Activated naive CD8-positive, alpha-beta T cell treated with anti-CD3 and anti-CD28 coated beads, Interleukin-2, amount 10 ng/mL, durations not matched to agents 7 days and 5 days (primary cell): ENCODE measurements at places on chromosomes 2 and 18. TPM values are rescaled to one million over a fixed set of nuclear protein-coding genes. Genes with fewer than 3 reads are reported as not detected.

The SCN9A gene
- not detected for total RNA-seq

GRCh38 chr2:150705767-150706166 lies 218.3 kb upstream of the RND3 start:
- no peak overlapping the region for H3K4me3 ChIP-seq
- H3K4me1 ChIP-seq, result no peaks in the 10 kb centered on the region
- no peak for DNase-seq
- H3K36me3 ChIP-seq, result no peaks in the 10 kb centered on the region
- no peak overlapping the region for H3K27ac ChIP-seq

- H3K27me3 ChIP-seq, result peaks cover 16% of the 10 kb centered on the region
- DNase-seq, result no peak
- H3K4me3 ChIP-seq, result no peak overlapping the region
- H3K36me3 ChIP-seq, result no peaks in the 10 kb centered on the region
- no peak overlapping the region for H3K27ac ChIP-seq
Measured at GRCh38 chr18:24491927-24492834, 31.7 kb downstream of the HRH4 start.

The DSC2 gene
- total RNA-seq, result not detected

DNA sequence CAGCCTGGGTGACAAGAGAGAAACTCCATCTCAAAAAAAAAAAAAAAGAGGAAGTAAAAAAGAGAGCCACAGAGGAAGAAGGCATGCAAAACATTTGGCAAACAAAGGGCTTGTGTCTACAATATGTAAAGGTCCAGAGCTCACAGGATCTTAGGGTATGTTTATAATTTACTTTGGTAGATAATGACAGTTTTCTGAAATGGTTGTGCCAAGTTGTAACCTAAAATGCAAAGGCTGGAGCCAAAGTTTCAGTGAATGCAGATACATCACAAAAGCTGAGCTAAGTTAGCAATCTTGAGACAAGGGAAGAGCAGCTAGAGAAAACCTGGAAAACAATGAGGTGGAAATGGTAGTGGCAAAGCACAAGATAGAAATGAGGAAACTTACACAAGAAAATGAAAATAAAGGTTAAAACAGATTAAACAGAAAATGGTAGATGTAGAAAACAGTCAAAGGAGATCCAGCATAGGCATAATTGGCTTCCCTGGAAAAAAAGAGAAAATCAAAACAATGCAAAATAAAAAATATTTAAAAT lies 77.5 kb upstream of the HK2 start:
- H3K36me3 ChIP-seq, result peaks cover 3% of the 10 kb centered on the region
- peaks cover 5% of the 10 kb centered on the region for H3K27me3 ChIP-seq
- H3K4me3 ChIP-seq, result no peak overlapping the region
- no peak overlapping the region for H3K27ac ChIP-seq

GRCh38 chr2:174972924-174973323 lies 32.3 kb downstream of the CHN1 start:
- no peak for DNase-seq
- H3K27me3 ChIP-seq, result no peaks in the 10 kb centered on the region
- H3K36me3 ChIP-seq, result no peaks in the 10 kb centered on the region
- no peak overlapping the region for H3K27ac ChIP-seq
- no peak overlapping the region for H3K4me3 ChIP-seq

The FTCDNL1 gene
- 1.7 TPM for total RNA-seq

- H3K4me1 ChIP-seq, result peaks cover 8% of the 10 kb centered on the region
- no peak for DNase-seq
- H3K27ac ChIP-seq, result no peak overlapping the region
- no peaks in the 10 kb centered on the region for H3K36me3 ChIP-seq
Measured at GRCh38 chr2:188291142-188291616, 495 bp upstream of the GULP1 start.

The SLC14A1 gene
- total RNA-seq, result 3.5 TPM

DNA sequence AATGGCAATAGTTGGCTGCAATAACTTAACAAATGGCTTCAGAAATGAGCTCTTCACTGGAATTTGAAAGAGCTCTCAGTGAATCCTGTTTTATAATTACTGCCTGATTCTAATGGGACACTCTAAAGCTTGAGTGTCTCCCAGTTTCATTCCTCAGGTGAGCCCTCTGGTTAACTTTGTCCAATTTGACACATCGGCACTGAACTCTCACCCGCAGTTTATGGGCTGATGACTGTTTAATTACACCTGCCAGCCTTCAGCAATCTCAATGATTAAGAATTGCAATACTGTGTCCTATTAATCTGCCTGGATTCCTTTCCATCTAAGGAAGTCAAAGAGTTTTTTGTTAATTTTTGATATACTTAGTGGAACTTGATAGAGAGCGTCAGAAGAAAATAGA lies 110.7 kb upstream of the NABP1 start:
- no peak for DNase-seq
- peaks cover 41% of the 10 kb centered on the region for H3K4me1 ChIP-seq
- H3K36me3 ChIP-seq, result no peaks in the 10 kb centered on the region
- no peak overlapping the region for H3K27ac ChIP-seq

The NEB gene
- 1.2 TPM for total RNA-seq

DNA sequence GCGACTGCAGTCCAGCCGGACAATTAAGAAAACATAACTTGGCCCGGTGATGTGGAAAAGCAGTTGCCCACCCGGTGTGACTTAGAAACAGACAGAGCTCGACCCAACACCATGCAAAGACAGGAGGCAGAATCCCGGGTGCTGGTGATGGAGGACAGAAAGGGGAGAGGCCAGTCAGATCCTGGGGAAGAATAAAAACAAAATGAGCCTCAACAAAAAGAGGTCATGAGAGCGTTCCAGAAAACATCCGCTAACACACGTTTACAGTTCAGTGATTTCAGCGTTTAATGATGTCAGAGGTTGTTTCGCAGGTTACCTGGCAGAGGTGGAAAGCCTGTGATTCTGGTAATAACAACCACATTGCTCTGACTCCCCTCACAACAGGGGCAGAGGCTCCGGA lies 111.9 kb downstream of the OSR1 start:
- no peak overlapping the region for H3K27ac ChIP-seq
- H3K4me3 ChIP-seq, result no peak overlapping the region
- no peaks in the 10 kb centered on the region for H3K4me1 ChIP-seq

The BCL2 gene
- total RNA-seq, result 121 TPM

DNA sequence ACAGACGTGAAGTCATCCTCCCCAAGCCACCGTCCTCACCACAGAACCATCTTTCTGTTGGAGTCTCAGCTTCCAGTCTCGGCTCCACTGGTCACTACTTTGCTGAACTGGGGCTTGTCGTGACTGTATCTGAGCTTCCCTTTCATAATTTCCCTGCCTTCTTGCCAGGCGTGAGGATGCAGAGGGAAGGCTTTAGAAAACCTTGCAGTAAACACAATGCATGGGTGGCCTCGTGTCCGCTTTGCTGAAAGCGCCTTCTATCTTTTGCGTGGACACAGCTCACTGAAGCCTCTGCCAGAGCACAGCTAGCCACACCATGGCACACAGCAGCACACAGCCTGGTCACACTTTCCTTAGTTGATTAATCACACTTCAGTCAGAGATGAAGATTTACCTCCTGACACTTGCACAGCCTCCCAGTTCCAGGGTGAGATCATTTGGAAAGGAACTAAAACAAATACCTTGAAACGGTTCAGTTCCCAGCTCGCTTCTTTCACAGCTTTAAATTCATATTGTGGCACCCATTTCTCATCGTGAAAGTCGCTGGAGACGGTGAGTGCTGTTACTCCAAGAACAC lies 2.8 kb upstream of the GPR45 start:
- H3K27ac ChIP-seq, result no peak overlapping the region
- H3K27me3 ChIP-seq, result peaks cover 12% of the 10 kb centered on the region
- H3K4me3 ChIP-seq, result no peak overlapping the region

- H3K27ac ChIP-seq, result peak overlapping the region; percentile 43
- DNase-seq, result peak; percentile 78
- H3K36me3 ChIP-seq, result no peaks in the 10 kb centered on the region
- H3K4me1 ChIP-seq, result peaks cover 9% of the 10 kb centered on the region
- H3K27me3 ChIP-seq, result peaks cover 7% of the 10 kb centered on the region
- H3K4me3 ChIP-seq, result no peak overlapping the region
Measured at GRCh38 chr2:231687133-231687852, 21.0 kb upstream of the PTMA start.

- no peaks in the 10 kb centered on the region for H3K4me1 ChIP-seq
- H3K4me3 ChIP-seq, result no peak overlapping the region
- peaks cover 19% of the 10 kb centered on the region for H3K27me3 ChIP-seq
- no peaks in the 10 kb centered on the region for H3K36me3 ChIP-seq
Measured at GRCh38 chr18:80231616-80232015, 15.7 kb downstream of the PARD6G start.

- peaks cover 91% of the 10 kb centered on the region for H3K27me3 ChIP-seq
- peaks cover 19% of the 10 kb centered on the region for H3K4me1 ChIP-seq
- peak; percentile 30 for DNase-seq
- H3K4me3 ChIP-seq, result no peak overlapping the region
- peak overlapping the region; percentile 25 for H3K27ac ChIP-seq
- no peaks in the 10 kb centered on the region for H3K36me3 ChIP-seq
Measured at GRCh38 chr18:57433934-57434535, 1.1 kb upstream of the ONECUT2 start.

- no peaks in the 10 kb centered on the region for H3K27me3 ChIP-seq
- no peaks in the 10 kb centered on the region for H3K36me3 ChIP-seq
- no peak for DNase-seq
- no peak overlapping the region for H3K27ac ChIP-seq
- H3K4me1 ChIP-seq, result peaks cover 4% of the 10 kb centered on the region
- no peak overlapping the region for H3K4me3 ChIP-seq
Measured at GRCh38 chr2:39468579-39469451, 31.7 kb upstream of the MAP4K3 start.

GRCh38 chr2:113124181-113124961 lies 3.0 kb upstream of the IL1RN start:
- DNase-seq, result no peak
- H3K27ac ChIP-seq, result no peak overlapping the region
- H3K27me3 ChIP-seq, result peaks cover 24% of the 10 kb centered on the region
- no peaks in the 10 kb centered on the region for H3K36me3 ChIP-seq
- peaks cover 19% of the 10 kb centered on the region for H3K4me1 ChIP-seq

The GAL3ST2 gene
- total RNA-seq, result 0.22 TPM

DNA sequence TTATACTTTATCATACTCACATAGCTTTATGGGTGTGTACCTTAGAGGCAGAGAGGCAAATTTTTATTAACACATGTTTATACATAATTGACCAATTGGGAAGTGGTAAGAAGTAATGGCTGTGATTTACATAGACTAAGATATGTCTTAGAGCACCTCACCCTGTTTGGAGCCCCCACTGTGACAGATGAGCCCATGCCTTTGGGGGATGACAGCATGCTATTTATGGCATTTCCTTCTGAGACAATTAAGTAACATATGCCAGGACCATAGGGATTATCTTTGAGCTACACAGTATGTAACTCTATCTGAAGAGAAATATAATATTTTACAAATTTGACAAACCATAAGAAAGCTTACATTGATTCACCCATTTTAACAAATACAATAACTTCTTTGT lies 1655.3 kb upstream of the ACVR2A start:
- no peak overlapping the region for H3K4me3 ChIP-seq
- H3K4me1 ChIP-seq, result no peaks in the 10 kb centered on the region

GRCh38 chr2:119699016-119699606 lies 20.1 kb downstream of the TMEM177 start:
- H3K36me3 ChIP-seq, result no peaks in the 10 kb centered on the region
- H3K27ac ChIP-seq, result no peak overlapping the region
- H3K27me3 ChIP-seq, result no peaks in the 10 kb centered on the region

GRCh38 chr2:58702302-58702885 lies 461.3 kb upstream of the FANCL start:
- peaks cover 9% of the 10 kb centered on the region for H3K27me3 ChIP-seq
- no peak overlapping the region for H3K4me3 ChIP-seq
- no peaks in the 10 kb centered on the region for H3K36me3 ChIP-seq
- DNase-seq, result no peak

DNA sequence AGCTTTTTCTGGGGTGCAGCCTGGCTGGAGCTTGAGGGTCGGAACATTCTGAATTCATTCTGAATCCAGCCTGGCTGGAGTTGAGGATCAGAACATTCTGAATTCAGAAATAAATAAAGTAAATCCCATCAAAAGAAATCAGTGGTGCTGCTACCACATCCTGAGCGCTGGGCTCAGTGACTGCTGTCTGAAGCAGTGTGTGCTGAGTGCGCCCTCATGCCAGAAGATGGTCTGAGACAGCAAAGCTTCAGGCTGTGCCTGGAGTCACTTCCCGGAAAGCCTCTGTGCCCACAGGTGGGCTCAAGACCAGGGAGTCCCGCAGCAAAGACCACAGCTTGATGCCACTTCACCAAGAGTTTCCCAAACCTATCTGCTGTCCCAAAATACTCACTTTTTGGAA lies 187.9 kb downstream of the VAPA start:
- H3K27ac ChIP-seq, result no peak overlapping the region
- peaks cover 2% of the 10 kb centered on the region for H3K36me3 ChIP-seq
- no peak for DNase-seq
- H3K27me3 ChIP-seq, result peaks cover 3% of the 10 kb centered on the region
- no peaks in the 10 kb centered on the region for H3K4me1 ChIP-seq

GRCh38 chr18:63149302-63149587 lies 170.3 kb downstream of the BCL2 start:
- no peak overlapping the region for H3K27ac ChIP-seq
- no peaks in the 10 kb centered on the region for H3K27me3 ChIP-seq
- no peak for DNase-seq
- peaks cover 37% of the 10 kb centered on the region for H3K36me3 ChIP-seq
- no peak overlapping the region for H3K4me3 ChIP-seq

The RAB11FIP5 gene
- total RNA-seq, result 4.9 TPM

DNA sequence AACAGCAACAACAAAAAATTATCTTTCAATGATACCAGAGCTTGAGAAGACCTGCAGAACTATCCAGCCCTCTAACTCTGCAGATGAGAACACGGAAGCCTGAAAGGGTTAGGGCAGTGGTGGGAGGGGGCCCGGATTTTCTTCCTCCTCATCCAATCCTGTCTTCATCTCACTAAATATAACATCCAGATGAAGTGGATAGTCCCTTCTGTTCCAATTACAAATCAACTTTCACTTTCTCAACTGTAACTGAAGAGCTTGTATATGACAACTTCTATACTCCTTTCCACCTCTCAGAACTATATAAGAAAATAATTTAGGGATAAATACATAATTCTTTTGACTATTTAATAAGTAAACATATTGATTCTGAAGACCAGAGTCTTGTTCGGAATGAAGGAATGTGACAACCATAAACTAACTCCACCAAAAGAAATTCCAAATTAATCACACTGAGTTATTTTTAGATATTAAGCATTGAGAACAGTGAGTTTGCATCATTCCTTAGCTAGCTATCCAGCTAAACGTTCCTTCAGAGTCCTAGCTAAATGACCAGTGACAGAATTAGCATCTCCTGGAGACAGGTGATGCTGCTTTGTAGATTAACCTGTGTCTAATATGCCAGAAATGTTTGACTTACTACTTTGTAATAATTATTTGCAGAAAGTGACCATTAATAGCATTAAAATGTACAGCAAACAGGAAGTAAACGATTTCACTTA lies 32.7 kb downstream of the SFT2D3 start:
- no peak overlapping the region for H3K4me3 ChIP-seq
- H3K27ac ChIP-seq, result no peak overlapping the region
- H3K27me3 ChIP-seq, result no peaks in the 10 kb centered on the region
- DNase-seq, result no peak
- H3K36me3 ChIP-seq, result peaks cover 13% of the 10 kb centered on the region
